ENCODE measurements at places on chromosomes 2 and 18.
A peak's percentile ranks its signal among the peaks of the same experiment; 100 is the strongest.

DNA sequence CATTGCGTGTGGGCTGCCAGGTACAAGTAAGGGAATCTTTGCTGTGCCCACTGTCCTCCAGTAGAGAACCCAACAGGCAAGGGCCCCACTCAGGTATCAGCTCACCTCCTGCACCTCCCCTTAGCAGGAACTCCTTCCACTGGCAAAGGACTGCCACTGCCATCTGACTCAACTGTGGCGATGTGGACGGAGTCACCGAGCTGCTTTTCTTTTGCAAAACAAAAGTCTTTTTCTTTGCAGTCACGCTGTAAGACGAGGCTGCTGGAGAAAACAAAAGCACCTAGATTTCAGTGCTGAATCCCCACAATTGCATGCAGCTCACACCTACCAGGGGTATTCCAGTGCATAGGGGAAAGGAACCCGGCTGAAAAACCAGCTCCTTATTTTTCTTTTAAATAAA is 7.9 kb downstream of the MTERF4 start:
- DNase-seq: no peak

DNA sequence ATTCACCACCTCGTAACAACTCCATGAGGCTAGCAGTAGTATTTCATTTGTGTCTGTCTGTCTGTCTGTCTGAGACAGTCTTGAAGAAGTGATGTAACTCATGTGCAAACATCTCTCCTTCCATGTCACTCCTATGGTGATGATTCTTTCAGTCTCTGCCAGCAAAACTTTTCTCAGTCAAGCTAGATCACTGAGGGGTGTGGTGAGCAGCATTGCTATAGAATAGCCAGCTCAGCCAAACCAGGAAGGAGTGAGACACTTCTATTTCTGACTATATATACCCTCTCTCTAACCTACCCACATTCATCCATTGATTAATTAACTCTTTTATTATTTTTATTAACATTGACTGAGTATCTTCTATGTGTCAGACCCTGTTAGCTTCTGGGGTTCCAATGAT is 1095.1 kb upstream of the GYPC start:
- DNase-seq: no peak

- no peak for DNase-seq
Measured at GRCh38 chr18:48808476-48808875, 142.3 kb downstream of the SMAD7 start.

- DNase-seq: no peak
Measured at GRCh38 chr2:8448824-8449556, 232.9 kb upstream of the ID2 start.

GRCh38 chr2:115034801-115035200 is 592.4 kb downstream of the DPP10 start:
- no peak for DNase-seq

- no peak for DNase-seq
Measured at GRCh38 chr2:8877332-8877731, 39.9 kb upstream of the KIDINS220 start.

DNA sequence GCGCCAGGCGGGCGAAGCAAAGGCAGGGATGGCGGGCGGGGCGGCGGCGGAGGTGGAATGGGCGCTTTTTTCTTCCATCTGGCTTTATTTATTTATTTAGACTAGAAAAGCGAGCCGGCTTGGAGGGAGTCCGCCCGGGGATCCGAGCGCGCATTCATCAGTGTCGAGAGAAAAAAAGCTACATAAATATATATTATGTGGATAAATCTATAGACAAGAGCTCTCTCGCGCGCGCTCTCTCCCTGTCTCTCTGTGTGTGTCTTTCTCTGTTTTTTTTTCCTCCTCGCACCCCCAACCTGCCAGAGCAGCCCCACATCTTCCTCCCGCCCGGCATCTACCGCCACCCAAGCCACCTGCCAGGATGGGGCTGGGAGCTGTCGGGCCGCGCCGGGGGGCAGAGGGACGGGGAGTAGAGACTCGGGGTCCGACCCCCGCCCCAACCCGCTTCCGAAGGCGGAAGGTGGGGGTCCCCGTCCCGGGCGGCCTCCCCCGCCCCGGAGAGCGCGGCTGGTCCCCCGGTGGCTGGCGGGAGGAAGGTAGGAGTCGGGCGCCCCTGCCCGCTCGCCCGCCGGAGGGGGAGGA is 972 bp upstream of the CELF4 start:
- DNase-seq: no peak

DNA sequence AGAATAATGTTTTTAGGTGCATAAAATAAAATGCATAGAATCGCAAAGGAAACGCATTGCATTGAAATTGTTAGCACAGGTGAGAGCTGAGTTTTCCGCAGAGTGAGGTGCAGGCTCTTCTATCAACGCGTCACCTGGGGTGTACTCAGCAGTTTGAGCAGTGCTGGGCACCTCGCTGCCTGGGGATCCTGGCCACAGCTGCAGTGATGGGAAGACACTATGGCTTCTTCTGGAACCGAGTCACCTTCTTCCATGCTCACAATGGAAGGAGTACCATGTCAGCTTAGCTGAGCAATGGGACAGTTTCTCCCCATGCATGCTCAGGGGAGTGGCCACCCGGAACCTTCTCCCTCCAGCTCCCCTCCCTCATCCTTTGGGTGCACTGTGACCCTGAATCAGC is 95.4 kb upstream of the OTOS start:
- no peak for DNase-seq

DNA sequence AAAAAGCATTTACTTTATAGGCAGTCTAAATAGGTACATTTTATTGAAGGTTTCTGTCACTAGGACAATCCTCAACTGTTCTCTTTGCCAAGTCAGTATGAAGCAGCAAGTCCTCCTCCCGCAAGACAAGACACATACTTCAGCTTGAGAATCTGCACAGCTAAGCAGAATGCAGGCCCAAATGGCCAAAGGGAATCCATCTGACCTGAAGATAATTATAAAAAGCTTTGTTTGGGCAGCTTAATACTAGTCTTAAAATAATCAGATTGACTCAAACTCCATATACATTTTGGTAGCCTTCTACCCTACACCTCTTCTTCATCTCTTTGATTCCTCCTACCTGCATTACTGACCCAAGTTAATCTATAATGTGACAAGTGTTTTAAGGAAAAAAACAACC is 1.8 kb downstream of the LANCL1 start:
- DNase-seq: no peak

DNA sequence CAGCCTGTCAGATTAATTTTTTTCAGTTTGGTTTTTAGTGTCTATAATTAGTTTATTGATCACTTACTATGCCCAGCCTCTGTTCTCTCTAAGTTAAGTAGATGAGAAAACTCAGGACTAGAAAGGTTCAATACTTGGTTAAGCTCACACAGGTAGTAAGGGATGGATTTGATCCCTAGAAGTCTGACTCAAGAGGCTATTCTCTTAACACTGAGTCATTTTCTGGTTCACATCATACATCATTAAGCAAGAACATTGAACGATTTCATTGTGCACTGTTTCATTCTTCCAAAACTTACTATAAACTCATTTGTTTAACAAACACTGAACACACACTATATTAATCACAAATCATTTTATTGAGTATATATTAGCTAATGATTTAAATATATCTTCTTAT is 54.1 kb upstream of the SLC38A11 start:
- no peak for DNase-seq

- DNase-seq: no peak
Measured at GRCh38 chr18:67241299-67241698, 275.2 kb downstream of the DSEL start.

GRCh38 chr2:218010140-218010983 is 7.6 kb upstream of the TNS1 start:
- DNase-seq: no peak

DNA sequence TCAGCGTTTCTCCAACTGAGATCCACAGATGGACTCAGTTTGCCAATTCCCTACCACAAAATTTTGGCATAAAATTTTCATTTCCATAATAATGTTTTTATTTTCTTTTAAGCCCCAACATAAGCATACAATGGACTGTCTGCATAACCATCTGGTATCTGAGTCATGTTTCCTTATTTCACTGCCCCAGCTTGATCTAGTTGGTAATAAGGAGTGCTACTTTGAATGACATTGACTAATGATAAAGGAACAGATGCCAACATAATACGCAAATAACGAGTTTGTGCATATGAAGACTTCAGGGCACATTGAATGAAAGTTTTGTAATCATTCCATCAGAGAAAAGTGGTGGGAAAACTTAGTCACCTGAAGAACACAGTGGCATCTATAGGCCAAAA is 8.8 kb upstream of the MBD2 start:
- DNase-seq: no peak

DNA sequence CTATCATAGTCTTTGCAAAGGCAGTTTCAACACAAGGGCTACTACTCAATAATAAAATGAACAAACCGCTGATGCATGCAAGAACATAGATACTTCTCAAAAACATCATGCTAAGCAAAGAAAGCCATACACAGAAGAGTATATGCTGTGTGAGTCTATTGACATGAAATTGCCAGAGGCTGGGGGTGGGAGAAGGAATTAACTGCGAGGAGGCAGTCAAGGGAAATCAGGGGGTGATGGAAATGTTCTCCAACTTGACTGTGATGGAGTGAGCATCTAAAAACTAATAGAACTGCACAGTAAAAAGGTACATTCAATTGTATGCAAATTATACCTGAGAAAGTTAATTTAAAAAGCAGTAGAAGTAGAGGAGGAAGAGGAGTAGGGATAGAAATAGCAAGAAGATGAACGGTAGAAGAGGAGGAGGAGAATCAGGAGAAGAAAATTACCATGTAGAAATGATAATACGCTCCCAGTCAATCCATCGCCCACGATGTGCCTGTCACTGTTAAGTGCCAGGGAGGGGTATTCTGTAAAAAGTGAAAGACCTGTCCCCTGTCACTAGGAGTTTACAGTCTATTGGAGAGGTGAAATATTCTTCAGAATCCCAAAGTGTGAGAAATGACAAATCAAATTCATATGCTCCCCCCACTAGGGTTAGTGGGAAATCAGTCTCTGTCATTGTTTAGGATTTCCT is 90.3 kb downstream of the B3GNT2 start:
- DNase-seq: no peak

- DNase-seq: no peak
Measured at GRCh38 chr2:172777431-172777830, 41.8 kb downstream of the RAPGEF4 start.

- DNase-seq: no peak
Measured at GRCh38 chr18:2894131-2894840, 47.5 kb downstream of the EMILIN2 start.

GRCh38 chr2:236949089-236949905 is 136.4 kb upstream of the COPS8 start:
- DNase-seq: no peak

- DNase-seq: no peak
Measured at GRCh38 chr18:39305766-39306165, 1740.2 kb upstream of the CELF4 start.

GRCh38 chr2:40168546-40168945 is 283.3 kb downstream of the SLC8A1 start:
- DNase-seq: no peak

- no peak for DNase-seq
Measured at GRCh38 chr2:43774617-43775016, 778 bp downstream of the DYNC2LI1 start.

DNA sequence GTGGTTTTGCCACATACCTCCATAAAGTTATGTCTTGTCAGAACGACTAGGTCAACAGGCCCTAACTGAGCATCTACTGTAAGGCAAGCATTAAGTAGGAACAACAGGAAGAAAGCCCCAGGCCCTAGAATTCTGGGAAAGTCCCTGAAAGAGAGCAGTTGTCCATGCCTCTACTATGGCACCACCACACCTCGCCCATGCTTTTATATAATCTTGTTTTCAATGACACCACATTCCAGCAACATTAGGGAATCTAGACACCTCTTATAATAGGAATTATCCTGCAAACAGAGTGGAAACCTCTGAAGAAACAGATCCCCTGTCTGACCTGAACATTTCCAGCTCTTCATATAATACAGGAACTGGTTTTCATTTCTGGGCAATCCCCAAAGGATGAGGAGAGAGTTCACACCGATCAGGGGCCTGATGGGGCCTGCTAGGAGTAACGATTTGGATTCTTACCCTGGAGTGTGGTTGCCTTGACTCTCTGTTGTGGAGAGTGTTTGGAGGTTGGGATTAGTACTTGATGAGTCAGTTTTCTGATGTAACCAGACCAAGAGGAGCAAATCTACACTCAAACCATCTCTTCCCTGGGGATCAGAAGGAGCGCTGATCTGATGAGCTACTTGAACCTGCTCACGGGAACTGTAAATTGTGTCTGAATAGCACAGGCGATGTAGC is 31.9 kb upstream of the CEP68 start:
- DNase-seq: no peak

DNA sequence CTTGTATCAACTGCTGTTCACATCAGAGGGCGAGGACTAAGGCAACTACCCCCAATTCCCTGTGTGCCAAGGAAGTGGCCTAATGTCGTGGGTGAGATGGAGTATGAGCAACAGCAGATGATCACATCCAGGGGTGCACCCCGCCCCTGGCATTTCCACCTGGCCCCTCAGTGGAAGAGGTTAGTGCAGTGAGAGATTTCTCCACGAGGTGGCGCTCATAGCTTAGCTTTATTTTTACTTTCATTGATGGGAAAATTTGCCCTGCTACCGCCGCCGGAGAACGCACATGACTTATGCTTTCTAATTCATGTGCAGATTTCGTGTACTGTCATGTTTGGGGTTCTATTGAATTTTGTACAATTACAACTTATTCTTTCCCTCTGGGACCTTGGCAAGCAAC is 470.6 kb upstream of the MEX3C start:
- DNase-seq: peak; percentile 0

DNA sequence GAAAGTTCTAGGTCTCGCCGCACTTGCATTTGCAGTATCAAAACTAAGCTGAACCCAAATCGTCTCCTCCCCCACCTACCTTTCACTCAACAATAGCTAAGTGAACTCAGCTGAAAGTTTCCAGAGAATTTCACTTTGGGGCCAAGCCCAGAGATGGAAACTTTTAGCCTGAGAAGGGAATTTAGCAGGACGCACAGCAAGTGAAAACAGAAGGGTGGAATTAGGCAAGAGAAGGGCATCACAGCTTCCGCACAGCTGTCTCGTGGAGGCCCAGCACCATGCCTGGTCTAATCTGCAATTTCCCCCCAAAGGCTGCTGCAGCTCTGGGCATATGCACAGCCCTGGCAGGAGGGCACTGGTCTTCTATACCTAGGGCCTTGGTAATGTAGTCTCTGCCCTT is 262.0 kb downstream of the TNS1 start:
- no peak for DNase-seq

GRCh38 chr2:234074751-234075517 is 24.4 kb downstream of the SPP2 start:
- no peak for DNase-seq

GRCh38 chr2:168116448-168116847 is 130.9 kb downstream of the STK39 start:
- DNase-seq: no peak

All from amniotic stem cell (primary cell).